ENCODE measurements at places on chromosomes 13 and 19. TPM values are rescaled to one million over a fixed set of nuclear protein-coding genes. Genes with fewer than 3 reads are reported as not detected.

- peaks cover 61% of the 10 kb centered on the region for H3K27me3 ChIP-seq
- no peak overlapping the region for H3K27ac ChIP-seq
- no peak overlapping the region for H3K4me3 ChIP-seq
- no peaks in the 10 kb centered on the region for H3K4me1 ChIP-seq
- no peaks in the 10 kb centered on the region for H3K36me3 ChIP-seq
These were observed 6.1 kb downstream of the URAD start for GRCh38 chr13:27982361-27982760.

KCNN1 gene
- not detected for total RNA-seq

DNA sequence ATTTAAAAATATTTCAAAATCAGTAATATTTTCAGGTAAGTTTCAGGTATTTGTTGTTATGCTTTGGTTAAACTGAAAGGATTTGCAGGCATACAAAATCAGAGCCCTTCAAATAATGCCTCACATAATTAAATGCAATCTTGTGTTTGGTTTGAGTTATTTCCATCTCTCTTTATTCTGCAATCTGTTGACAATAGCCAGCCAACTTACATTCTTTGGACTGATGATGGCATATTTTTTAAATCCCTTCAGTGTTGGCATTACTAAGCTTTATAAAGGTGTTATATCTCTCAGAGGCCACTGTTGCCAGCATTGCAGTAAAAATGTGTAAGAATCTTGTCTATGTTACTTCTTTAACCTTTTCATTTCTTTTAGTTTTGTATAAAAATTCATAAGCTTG, 257.2 kb upstream of the RFC3 start:
- no peak overlapping the region for H3K27ac ChIP-seq
- H3K27me3 ChIP-seq: no peaks in the 10 kb centered on the region
- DNase-seq: no peak
- no peaks in the 10 kb centered on the region for H3K4me1 ChIP-seq
- H3K36me3 ChIP-seq: no peaks in the 10 kb centered on the region

ZNF835 gene
- 8.8 TPM for total RNA-seq

- H3K4me3 ChIP-seq: peak overlapping the region; percentile 62
- H3K36me3 ChIP-seq: no peaks in the 10 kb centered on the region
- no peak for DNase-seq
- no peaks in the 10 kb centered on the region for H3K27me3 ChIP-seq
These were observed 396 bp downstream of the RTN2 start for GRCh38 chr19:45496349-45496953.

- H3K4me3 ChIP-seq: no peak overlapping the region
- no peak for DNase-seq
- no peak overlapping the region for H3K27ac ChIP-seq
- peaks cover 10% of the 10 kb centered on the region for H3K4me1 ChIP-seq
- no peaks in the 10 kb centered on the region for H3K36me3 ChIP-seq
These were observed 2.4 kb downstream of the TICAM1 start for GRCh38 chr19:4829001-4829712.

DACT3 gene
- total RNA-seq: 4.8 TPM

DNA sequence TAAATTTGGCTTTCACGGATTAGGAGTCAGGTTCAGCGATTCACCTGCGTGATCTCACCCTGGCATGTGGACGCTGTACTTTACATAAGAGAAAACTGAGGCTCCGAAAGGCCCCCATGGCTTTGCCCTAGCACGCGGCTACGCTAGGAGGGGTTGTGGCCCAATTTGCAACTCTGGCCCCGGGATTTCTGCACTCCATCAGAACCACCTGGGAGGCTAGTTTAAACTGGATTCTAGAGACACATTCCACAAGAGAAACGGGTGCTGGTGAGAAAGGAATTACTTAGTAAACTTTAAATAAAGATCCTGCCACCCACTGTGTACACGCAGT, 6.2 kb downstream of the BCL3 start:
- H3K36me3 ChIP-seq: peaks cover 68% of the 10 kb centered on the region
- no peak for DNase-seq
- H3K27ac ChIP-seq: peak overlapping the region; percentile 96
- H3K4me3 ChIP-seq: no peak overlapping the region
- H3K27me3 ChIP-seq: no peaks in the 10 kb centered on the region

Measured in adrenal gland (tissue), 19 donors.